HT1080 (cell line): ENCODE measurements at places on chromosomes 2 and 18.
A peak's percentile ranks its signal among the peaks of the same experiment; 100 is the strongest.

GRCh38 chr18:51074605-51075004 is 44.6 kb downstream of the SMAD4 start:
- no peak for DNase-seq

GRCh38 chr2:106963156-106963555 is 77.2 kb upstream of the ST6GAL2 start:
- no peak for DNase-seq

- DNase-seq = no peak
Measured at GRCh38 chr2:216694826-216695217, 527 bp downstream of the IGFBP5 start.

DNA sequence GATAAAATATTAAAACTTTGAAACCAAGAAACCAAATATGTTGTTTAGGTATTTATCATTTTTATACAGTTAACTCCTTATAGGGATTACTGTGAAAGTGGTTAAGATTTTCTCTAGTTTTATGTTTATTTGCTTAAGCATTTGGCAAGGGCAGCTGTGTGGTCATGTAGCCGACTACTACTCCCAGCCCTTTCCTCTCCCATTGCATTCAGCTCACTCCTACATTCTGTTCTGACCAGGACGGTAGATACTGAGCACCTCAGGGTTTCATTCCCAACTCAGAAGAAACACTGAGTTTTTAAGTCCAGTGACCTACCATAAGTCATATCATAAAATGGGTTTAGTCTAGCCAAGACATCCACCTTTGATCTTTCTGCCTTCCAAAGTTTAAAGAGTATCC is 19.8 kb downstream of the FZD5 start:
- no peak for DNase-seq

- DNase-seq = no peak
Measured at GRCh38 chr2:74253306-74253970, 55.0 kb downstream of the MTHFD2 start.

GRCh38 chr2:146850746-146851145 is 994.1 kb upstream of the ACVR2A start:
- DNase-seq = peak; percentile 34

DNA sequence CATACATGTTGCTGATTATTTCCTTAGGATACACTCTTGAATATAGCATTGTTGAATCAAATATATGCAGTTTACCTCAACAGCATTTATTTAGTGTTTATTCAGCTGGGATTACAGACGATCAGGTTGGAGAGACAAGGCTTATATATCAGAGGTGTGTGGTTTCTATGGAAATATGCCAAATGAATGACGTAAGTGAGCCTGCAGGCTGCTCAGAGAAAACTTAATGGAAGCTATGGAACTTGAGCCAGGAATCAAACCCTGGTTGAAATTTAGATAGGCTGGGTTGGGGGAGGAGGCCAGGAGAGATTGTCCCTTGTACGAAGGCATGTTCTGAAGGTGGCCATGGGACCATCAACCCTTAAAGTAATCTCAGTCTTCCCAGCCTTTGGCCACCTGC is 79.5 kb downstream of the INPP4A start:
- DNase-seq = no peak

DNA sequence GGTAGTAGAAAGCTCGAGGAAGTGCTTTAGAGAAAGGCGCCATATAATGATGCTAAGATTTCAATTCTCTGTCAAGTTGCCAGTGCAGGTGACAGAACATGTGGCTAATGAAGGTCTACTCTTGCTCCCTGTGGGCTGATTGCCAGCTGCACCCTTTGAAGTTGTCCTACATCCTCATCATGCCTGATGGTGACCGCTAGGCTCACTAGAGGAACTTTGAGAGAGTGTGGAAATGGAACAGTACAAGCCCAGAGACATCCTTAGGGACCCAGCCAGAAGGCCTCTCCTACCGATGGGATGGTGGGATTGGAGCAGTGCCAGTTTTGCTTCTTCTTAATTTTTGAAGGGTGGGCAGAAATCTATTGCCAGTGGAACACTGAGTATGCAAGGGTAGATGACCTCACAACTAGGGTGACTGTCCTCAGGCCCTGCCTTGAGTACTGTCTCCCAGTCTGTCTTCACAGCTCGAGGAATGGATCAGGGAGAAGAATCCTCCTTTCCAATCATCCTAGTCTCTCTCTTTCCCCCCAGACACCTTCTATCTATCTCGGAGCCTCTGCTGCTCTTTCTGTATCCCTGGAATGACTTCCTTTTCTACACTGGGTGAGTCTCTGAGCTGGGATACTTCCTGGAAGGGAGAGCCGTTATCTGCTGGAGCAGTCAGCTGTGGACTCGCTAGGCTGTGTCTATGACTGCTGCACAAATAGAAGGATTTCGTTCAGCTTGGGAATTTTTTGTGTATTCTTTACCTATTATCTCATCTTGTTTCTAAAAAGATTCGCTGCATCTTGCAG is 33.5 kb downstream of the LGALSL start:
- DNase-seq = no peak

GRCh38 chr2:239275847-239276831 is 124.7 kb downstream of the HDAC4 start:
- DNase-seq = no peak

- DNase-seq = no peak
Measured at GRCh38 chr2:66984864-66985263, 412.3 kb upstream of the ETAA1 start.

- DNase-seq = no peak
Measured at GRCh38 chr2:8197825-8198224, 484.0 kb upstream of the ID2 start.

DNA sequence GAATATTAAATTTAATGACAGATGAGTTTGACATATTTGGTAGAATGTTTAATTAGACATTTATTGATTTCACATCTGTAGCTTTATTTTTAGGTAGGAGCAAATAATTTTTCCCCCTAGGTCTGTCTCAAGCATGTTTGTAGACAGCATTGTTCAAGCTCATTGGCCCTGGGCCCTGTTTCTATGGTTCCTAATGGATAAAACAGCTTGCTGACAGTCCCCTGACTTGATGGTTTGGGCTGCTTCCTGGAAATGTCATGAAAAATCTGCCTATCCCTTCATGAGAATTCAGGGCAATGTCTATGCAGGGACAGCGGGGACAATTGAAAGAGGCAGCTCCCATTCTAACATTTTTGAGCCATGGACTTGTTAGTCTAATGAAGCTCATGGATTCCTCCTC is 14.6 kb upstream of the MEP1B start:
- DNase-seq = no peak

GRCh38 chr2:217063238-217063755 is 203.4 kb upstream of the TNP1 start:
- no peak for DNase-seq

DNA sequence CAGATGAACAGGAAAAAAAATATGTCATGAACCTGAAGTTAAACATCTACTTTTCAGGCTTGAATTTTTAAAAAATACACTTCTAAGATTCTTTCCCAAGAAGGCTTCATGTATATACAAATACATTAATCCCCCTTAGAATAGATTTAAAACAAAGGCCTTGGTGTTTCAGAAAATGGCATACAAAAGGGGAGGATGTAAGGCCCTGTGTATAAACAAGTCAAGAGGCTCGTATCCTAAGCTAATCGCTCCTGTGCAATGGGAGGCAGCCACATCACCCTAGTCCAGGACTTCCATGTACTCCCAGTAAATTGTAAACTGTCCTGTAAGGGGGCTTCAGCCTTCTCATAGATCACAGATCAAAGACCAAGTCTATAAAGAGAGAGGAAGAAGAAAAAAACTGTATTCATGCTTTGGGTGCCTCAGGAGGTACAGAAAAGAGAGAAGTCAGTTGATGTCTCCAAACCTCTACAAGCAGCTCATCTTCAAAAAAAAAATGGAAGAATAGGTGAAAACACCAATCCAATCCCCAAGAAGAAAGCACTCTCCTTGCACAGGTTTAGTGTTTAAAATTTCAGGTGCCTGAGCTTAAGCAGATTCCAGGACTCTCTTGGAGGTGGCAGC is 53.9 kb downstream of the ANKRD44 start:
- DNase-seq = no peak

DNA sequence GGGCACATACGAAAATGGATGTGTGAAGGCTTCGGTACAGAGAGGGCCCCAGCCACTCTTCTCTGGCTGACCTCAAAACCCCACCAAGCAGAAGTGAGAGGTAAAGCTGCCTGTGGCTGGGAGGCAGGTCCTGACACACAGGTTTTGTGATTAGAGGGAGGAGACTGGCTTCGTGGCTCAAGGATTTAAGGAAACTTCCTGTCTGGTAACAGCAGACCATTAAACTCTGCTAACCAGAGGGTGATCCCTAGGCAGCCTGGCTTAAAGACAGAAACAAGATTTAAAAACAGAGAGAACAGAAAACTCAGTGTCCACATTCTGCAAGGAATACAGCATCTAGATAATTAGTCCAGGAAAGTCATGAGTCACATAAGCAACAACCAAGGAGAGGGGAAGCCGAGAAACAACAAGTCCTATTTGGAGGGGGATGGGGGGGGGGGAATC is 101.9 kb downstream of the NFATC1 start:
- no peak for DNase-seq

GRCh38 chr2:26054598-26055348 is 20.9 kb downstream of the RAB10 start:
- no peak for DNase-seq

DNA sequence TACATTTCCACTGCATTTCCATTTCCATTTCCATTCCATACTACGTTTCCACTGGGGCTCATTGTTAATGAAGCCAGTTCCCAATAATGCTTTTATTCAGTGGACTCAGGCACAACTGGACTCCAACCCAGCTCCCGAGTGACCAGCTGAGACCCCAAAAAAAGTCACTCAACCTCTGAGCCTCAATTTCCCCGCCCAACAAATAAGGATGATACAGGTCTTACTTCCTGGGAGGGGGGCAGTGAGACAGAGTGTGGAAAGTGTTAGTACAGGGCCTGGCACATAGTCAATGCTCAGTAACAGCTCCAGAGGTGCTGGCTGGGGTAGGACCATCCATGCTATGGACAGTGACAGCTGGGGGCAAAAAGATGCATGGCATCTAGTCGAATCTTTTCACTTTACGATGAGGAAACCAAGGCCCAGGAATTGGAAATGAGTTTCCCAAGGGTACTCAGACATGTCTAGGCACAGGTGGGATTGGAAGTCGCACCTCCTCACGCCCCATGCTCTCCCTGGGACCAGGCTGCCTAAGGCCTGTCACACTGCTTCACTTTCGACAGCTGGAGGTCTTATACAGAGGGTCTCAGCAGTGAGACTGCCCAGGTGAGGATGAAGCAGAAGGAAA is 226.5 kb downstream of the ANAPC1 start:
- DNase-seq = no peak

- DNase-seq = no peak
Measured at GRCh38 chr2:145289946-145290345, 770.0 kb upstream of the ZEB2 start.

- DNase-seq = peak; percentile 5
Measured at GRCh38 chr2:97951155-97951680, 44.5 kb downstream of the TMEM131 start.

DNA sequence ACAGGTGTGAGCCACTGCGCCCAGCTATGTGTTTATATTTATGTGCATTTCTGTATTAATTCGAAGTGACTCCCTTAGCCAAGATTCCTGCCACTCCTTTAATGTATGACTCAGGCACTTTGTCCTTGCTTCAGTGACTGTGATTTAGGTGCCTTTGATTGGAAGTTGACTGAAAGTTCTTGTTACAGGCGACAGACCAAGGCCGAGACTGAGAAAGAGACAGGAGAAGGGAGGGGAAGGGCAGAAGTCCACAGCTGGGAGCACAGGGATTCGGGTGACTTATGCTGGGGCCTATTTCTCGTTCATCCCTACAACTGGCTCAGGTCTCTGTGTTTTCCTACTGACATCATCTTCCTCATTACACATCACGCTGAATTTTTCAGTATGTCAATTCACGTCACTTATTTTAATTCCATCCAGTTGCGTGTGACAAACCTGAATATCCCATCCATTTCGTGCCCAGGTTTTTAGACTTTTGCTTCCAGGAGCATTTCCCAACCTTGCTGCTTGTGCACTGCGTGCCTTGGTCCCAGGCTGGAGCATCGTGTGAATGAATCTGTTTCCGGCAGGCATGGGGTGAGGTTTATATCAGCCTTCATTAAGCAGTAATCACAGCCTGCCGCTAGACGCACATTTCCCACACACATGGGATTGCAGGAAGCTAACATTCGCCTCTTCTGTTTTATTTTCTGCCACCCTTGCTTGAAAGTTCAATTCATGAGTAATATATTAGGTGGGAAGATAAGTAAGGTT is 42.4 kb downstream of the TMEM18 start:
- no peak for DNase-seq

GRCh38 chr18:47209171-47209570 is 33.0 kb upstream of the IER3IP1 start:
- DNase-seq = no peak

DNA sequence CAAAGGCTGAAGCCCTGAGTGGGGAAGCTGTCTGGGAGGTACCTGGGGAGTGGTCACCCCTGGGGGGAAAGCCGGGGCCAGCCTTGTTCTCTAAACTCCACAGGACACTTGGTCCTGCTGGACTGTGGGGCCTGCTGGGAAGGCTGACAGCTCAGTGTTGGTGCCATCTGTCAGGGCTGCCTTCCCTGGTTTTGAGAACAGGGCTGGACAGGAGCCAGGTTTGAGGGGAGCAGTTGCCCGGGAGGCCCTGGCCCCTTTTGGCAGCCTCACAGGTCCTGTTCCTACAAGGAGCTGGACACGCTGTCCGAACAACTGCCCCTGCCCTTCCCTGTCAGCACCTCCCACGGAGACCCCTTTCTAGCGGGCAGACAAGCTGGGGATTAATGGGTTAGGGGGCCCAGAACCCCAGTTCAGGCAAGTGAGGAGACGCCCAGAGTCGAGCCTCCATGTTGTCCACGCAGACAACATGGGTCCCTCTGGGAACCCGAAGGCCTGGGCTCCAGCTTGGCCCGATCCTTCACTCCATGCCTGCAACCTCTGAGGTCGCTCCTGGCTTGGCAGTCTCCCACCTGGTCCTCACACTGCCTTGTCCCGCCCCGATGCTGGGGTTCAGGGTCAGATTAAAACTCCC is 40.8 kb downstream of the ATOH8 start:
- no peak for DNase-seq

GRCh38 chr2:175864137-175864850 is 137.8 kb downstream of the LNPK start:
- no peak for DNase-seq

- no peak for DNase-seq
Measured at GRCh38 chr2:106960683-106961161, 74.8 kb upstream of the ST6GAL2 start.

- DNase-seq = no peak
Measured at GRCh38 chr2:127425540-127426490, 7.6 kb downstream of the PROC start.

DNA sequence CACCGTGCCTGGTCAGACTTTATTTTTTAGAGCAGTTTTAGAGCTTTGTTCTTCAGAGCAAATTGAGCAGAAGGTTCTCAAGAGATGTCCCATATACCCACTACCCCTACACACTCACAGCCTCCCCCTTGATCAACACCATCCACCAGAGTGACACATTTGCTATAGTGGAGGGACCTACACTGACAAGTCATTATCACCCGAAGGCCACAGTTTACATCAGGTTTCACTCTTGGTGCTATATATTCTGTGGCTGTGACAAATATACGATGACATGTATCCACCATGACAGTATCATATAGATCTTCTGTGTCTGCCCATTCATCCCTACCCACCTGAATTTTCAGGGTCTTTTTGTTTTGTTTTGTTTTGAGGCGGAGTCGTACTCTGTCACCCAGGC is 15.4 kb upstream of the ATP6V1C2 start:
- no peak for DNase-seq
